ENCODE measurements at places on chromosomes 3 and 15.
A peak's percentile ranks its signal among the peaks of the same experiment; 100 is the strongest.

DNA sequence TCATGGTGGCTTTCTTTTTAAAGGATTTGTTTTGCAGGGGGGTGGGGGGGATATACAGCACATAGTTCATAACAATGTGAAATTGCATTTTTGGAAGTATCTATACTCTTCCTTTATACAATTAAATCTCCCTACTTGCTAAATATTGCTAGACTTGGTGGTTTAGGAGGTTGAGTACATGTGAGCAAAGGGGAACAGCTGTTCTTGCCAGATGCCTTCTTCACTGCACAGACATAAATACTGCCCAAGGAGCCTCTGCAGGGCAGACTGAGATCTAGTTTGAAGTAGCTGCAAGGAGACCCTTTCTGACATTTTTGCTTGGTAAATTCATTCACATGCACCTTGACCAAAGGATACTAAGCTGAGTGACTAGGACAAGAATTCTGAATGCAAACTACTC is 228.6 kb upstream of the IL12A start:
- no peak for DNase-seq

DNA sequence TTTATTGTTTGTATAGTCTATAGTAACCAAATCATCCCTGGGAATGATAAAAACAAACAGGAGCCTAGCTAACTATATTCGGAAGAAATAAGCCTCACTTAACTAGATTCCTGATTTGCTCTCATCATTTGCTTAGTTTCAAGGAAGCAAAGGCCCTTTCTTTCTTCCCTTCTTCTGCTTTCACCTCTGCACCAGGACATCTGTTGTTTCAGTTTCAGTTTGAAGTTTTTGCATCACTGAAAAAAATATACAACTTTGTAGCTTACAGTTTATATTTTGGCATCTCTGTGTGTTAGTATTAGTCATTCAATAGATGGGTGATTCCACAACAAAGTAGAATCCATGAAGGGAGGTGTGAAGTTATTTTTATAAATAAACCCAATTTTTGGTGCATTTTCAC is 113.6 kb upstream of the SNTN start:
- no peak for DNase-seq

GRCh38 chr15:95990833-95991232 is 339.7 kb upstream of the NR2F2 start:
- no peak for DNase-seq

DNA sequence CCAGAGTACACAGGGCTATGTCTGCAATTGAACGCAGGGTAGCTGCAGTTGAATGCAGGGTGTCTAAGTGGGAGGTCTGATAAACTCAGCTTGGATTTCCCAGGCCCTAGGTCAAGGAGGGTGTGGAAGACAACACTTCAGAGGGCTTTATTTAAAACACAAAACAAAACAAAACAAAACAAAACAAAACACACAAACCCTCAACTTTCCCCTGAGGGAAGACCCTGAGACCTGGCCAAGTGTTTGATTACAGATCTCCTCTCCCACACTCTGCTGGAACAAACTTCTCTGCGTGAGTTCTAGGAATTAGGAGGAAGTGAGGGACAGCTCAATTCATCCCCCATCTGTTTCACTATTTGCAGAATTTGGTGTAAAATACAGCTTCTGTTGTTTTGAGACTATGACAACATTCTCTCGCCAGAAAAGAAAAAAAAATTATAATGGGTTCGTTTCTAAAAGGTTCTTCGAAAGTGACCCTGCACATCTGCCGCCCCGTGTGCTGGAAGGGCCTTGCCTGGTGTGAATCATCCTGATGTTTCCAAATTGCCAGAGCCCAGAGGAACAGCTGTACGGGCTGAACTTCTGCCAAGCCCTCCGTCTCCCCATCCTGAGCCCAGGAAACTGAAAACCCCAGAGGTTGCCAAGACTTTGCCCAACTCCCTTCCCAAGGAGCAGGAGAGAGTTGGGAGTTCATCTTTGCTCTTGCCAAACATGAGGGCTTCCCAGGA is 73.3 kb upstream of the RAD18 start:
- DNase-seq = peak; percentile 91
